Left kidney (tissue), 8 donors: ENCODE measurements at places on chromosomes 1 and 21. TPM values are rescaled to one million over a fixed set of nuclear protein-coding genes. Genes with fewer than 3 reads are reported as not detected.

- no peak for DNase-seq
Measured at GRCh38 chr1:98949621-98950020, 55.0 kb downstream of the PLPPR5 start.

- no peak for DNase-seq
Measured at GRCh38 chr1:83418558-83418957, 580.4 kb downstream of the TTLL7 start.

GRCh38 chr1:167924543-167925231, 10.8 kb upstream of the ADCY10 start:
- DNase-seq: no peak

GRCh38 chr1:234373959-234374254, 651 bp downstream of the COA6 start:
- DNase-seq: no peak

DNA sequence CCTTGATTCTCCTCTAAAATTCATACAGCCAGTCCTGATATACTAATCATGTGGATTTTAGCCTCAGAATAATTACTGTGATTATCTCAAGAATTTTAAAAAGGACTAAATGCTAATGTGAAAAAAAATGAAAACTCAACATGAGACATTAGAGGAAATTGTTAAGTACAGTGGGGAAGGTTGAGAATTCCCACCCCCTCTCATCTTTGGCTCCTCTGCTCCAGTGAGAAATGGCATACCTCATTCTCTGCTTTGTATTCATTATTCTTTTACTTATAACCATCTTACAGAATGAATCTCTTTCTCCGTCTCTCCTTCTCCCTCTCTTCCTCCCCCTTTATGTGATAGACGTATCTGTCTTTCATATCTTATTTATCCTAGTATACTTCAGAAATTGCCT, 70.9 kb downstream of the DIRAS3 start:
- no peak for DNase-seq

- no peak for DNase-seq
Measured at GRCh38 chr1:20494609-20495311, 8.8 kb upstream of the CAMK2N1 start.

DNA sequence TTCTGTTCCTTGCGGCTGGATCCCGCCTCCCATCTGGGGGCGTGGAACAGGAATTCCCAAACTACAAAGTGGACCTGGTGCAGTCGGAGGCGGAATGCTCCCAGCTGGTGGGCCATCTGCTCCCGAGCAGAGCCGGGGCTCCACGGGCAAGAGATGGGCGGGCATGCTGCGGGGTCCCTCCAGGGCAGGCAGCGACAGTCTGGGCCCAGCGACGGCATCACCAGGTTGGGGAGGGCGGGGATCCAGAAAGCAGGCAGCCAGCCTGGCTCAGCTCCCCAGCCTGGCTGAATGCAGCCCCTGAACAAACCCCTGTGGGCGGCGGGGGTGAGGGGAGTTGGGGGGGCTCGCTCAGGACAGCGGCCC, 3.6 kb downstream of the MEGF6 start:
- DNase-seq: no peak

DNA sequence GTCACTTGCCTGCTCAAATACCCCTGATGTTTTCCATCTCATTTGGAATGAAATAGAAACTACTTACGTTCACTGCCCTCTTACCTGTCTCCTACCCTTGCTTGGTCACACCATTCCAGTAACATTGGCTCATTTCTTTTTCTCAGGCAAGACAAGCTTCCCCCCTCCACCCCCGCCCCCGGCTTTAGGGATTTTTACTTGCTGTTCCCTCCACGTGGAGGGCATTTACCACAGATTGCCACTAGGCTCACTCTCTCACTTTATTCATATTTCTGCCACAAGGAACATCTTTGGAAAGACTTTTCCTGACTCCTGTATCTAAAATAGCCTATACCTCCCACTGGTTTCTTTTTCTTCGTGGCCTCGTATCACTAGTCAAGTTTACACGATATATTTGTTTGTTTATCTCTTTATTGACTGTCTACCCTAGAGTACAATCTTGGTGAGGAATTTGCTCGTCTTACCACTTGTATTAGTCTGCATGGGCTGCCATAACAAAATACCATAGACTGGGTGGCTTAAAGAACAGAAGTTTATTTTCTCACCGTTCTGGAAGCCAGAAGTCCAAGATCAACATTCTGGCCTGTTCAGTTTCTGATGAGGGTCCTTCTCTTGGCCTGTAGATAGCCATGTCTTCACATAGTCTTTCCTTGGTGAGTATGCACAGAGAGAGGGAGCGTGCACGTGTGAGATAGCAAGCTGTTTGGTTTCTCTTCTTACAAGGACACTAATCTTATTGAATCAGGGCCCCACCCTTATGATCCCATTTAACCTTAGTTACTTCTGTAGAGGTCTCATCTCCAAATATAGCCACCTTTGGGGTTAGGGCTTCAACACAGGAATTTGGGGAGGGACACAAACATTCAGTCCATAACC, 126.2 kb downstream of the NRDC start:
- no peak for DNase-seq

GPR25 gene
- polyA plus RNA-seq: not detected

MPZL1 gene
- 137 TPM for polyA plus RNA-seq

CFAP74 gene
- polyA plus RNA-seq: 0.76 TPM

GUCA2A gene
- polyA plus RNA-seq: not detected

YY1AP1 gene
- 82.9 TPM for polyA plus RNA-seq
